HFFc6 (cell line): ENCODE measurements at places on chromosomes 16 and 17. TPM values are rescaled to one million over a fixed set of nuclear protein-coding genes. Genes with fewer than 3 reads are reported as not detected.

Gene TNS4
- not detected in 2 replicates for total RNA-seq

GRCh38 chr16:49625311-49626065 is 230.4 kb downstream of the ZNF423 start:
- DNase-seq, result no peak
- peaks cover 4% of the 10 kb centered on the region; the same call in 1 of the 2 replicates for H3K27me3 ChIP-seq
- H3K4me3 ChIP-seq, result no peak overlapping the region
- H3K36me3 ChIP-seq, result no peaks in the 10 kb centered on the region
- no peak overlapping the region for H3K27ac ChIP-seq
- H3K4me1 ChIP-seq, result no peaks in the 10 kb centered on the region

GRCh38 chr16:84839956-84840355 is 20.2 kb downstream of the CRISPLD2 start:
- no peaks in the 10 kb centered on the region; the same call in 1 of the 2 replicates for H3K27me3 ChIP-seq
- peak; percentile 84 for DNase-seq
- peak overlapping the region; percentile 83 for H3K27ac ChIP-seq
- peaks cover 23% of the 10 kb centered on the region for H3K36me3 ChIP-seq

GRCh38 chr16:56373003-56373402 is 52.3 kb downstream of the AMFR start:
- no peak for DNase-seq
- no peak overlapping the region for H3K27ac ChIP-seq
- peaks cover 39% of the 10 kb centered on the region for H3K4me1 ChIP-seq
- no peaks in the 10 kb centered on the region for H3K27me3 ChIP-seq
- H3K36me3 ChIP-seq, result peaks cover 23% of the 10 kb centered on the region

- no peaks in the 10 kb centered on the region for H3K4me1 ChIP-seq
- no peaks in the 10 kb centered on the region for H3K36me3 ChIP-seq
- no peak for DNase-seq
- no peak overlapping the region for H3K4me3 ChIP-seq
- H3K27me3 ChIP-seq, result no peaks in the 10 kb centered on the region
Observed at GRCh38 chr16:9908613-9909012, 273.6 kb downstream of the GRIN2A start.

DNA sequence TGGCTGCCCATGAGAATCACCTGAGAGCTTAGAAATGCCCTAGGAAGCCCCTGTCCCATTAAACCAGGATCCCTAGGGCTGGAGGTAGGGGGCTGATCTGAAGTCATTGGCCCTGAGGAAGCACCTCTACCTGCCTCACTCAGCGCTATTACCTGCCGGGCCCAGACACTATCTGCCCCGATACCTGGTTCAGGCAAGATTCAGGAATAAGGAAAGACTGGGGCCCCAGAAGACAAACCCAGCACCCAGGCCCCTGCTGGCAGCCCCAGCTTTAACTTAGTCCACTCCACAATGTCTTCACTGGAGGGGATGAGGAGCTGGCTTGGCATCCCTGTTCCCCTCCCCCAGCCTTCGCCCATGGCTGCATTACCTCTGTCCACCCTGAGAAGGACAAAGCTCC is 126.3 kb downstream of the GAS7 start:
- no peak overlapping the region for H3K27ac ChIP-seq
- no peak for DNase-seq
- H3K36me3 ChIP-seq, result no peaks in the 10 kb centered on the region
- H3K4me3 ChIP-seq, result no peak overlapping the region

Gene USP6
- total RNA-seq, result 0.09 to 0.19 TPM (median 0.10 TPM) in 3 replicates

- no peak overlapping the region for H3K27ac ChIP-seq
- H3K36me3 ChIP-seq, result no peaks in the 10 kb centered on the region
- no peaks in the 10 kb centered on the region for H3K4me1 ChIP-seq
- DNase-seq, result no peak
- H3K4me3 ChIP-seq, result no peak overlapping the region
Observed at GRCh38 chr16:63038397-63039106, 1002.3 kb upstream of the CDH8 start.

Gene CUEDC1
- 32.8 to 36.3 TPM (median 35.5 TPM) in 3 replicates for total RNA-seq

GRCh38 chr16:67246756-67247191 is 507 bp downstream of the FHOD1 start:
- DNase-seq, result no peak
- H3K4me3 ChIP-seq, result peak overlapping the region; percentile 89
- H3K27ac ChIP-seq, result peak overlapping the region; percentile 97
- H3K36me3 ChIP-seq, result no peaks in the 10 kb centered on the region; the same call in 1 of the 2 replicates

- no peak overlapping the region for H3K27ac ChIP-seq
- no peaks in the 10 kb centered on the region for H3K4me1 ChIP-seq
- no peak for DNase-seq
Observed at GRCh38 chr16:7218936-7219335, 113.7 kb upstream of the RBFOX1 start.

DNA sequence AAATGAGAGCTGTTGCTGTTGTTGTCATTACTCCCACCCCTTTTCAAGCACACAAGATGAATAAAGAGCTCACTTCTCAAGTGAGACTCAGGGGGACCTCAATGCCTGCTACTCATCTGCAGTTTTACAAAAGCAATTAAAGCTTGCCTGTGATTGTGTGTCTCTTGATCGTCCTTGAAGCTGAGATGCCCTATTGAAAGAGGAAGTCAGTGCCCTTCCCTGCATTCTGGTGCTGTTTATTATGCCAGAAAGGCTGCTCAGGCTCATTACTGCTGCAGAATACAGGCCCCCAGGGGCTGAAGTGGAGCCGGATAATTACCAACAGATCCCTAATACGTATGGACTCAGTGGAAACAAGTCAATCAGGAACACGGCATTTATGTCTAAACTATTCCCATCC is 147.2 kb downstream of the HS3ST2 start:
- DNase-seq, result no peak
- H3K27ac ChIP-seq, result no peak overlapping the region
- no peaks in the 10 kb centered on the region for H3K4me1 ChIP-seq
- H3K27me3 ChIP-seq, result peaks cover 13% of the 10 kb centered on the region

DNA sequence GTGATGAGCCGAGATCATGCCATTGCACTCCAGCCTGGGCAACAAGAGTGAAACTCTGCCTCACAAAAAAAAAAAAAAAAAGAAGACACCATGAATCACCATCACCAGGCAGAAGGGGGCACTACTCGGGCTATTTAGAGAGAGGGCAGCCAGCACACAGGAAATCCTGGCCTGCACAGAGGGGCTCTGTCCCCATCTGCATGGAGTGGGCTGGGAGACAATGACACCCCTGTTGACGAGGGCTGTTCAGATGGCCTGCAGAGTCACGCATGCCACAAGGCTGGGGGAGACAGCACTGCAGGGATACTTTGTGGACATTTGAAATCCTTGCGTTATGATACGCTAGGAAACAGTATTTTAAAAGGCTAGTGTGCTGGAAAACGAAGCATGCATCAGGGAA is 48.3 kb downstream of the CUEDC1 start:
- peaks cover 40% of the 10 kb centered on the region for H3K4me1 ChIP-seq
- peaks cover 4% of the 10 kb centered on the region for H3K27me3 ChIP-seq
- H3K27ac ChIP-seq, result peak overlapping the region; percentile 59
- no peak for DNase-seq

Gene KCNAB3
- 1.4 to 2.5 TPM (median 2.2 TPM) in 3 replicates for total RNA-seq

DNA sequence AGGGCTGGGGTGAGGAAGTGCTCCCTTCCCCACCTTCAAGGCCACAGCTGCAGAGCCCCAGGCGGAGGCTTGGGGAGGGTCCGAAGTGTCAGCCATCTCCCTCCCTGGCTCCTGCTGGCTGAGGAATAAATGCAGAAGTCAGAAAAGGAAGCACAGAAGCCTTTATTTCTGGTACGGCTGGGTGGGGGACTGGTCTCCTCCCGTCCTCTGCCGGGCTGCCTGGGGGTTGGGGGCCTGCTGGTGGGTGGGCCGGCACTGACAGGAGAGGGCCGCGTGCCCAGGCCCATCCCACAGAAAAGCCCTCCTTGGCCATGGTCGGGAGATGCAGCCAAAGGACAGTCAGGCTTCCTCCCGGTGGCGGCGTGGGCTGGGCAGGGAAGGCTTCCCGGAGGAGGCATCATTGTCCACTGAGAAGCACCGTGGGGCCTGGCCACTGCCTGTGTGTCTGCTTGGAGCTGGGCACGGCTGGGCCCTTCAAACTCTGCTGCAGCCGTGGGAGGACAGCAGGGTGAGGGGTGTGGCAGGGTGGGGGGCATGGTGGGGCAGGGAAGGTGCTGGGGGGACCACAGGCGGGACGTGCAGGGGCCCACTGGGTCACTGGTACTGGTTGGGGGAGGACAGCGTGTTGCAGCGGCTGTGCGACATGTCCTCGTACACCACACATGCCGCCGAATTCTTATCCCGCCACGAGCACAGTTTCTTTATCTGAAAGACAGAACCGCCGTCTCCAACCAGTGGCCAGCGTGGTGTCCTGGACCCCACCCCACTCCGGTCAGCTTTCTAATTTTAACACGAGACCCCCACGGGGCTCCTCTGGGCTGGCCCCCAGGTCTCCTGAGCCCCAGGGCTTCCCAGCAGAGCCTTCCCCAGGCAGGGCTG is 2.4 kb downstream of the CD7 start:
- no peaks in the 10 kb centered on the region for H3K36me3 ChIP-seq
- DNase-seq, result no peak
- H3K4me1 ChIP-seq, result no peaks in the 10 kb centered on the region
- no peak overlapping the region for H3K4me3 ChIP-seq

DNA sequence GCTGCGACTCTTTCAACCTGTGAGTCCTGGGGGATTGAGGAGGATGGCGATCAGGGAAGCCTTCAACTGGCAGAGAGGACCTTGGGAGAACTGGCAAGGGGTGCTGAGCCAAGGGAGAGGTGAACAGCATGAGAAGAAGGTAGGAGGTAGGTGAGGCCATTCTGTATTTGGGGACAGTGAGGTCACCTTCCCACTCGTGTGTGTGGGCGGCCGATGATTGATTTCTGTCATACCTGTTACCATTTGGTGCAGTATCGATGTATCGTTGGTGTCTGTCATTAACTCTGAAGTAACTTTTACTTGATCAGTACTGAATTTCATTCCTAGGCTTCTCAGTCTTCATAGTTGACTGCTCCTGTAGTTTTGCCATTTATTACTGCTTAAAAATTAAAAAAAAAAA is 3.8 kb downstream of the ARSG start:
- no peak for DNase-seq
- no peaks in the 10 kb centered on the region for H3K36me3 ChIP-seq
- H3K27me3 ChIP-seq, result peaks cover 14% of the 10 kb centered on the region
- no peak overlapping the region for H3K27ac ChIP-seq

- DNase-seq, result no peak
- H3K4me3 ChIP-seq, result no peak overlapping the region
- 0 out of 2 replicates have a peak, but pooled peaks cover 2% of the 10 kb centered on the region for H3K27me3 ChIP-seq
- H3K27ac ChIP-seq, result no peak overlapping the region
Observed at GRCh38 chr16:68272507-68273209, 8.3 kb downstream of the SLC7A6 start.
